ENCODE measurements at places on chromosomes 12 and 14.

- H3K36me3 ChIP-seq: no peaks in the 10 kb centered on the region
- H3K27ac ChIP-seq: no peak overlapping the region
- H3K27me3 ChIP-seq: peaks cover 2% of the 10 kb centered on the region
- no peak overlapping the region for H3K4me3 ChIP-seq
- no peak for DNase-seq
- H3K4me1 ChIP-seq: no peaks in the 10 kb centered on the region
Measured at GRCh38 chr12:47868552-47869031, 36.2 kb downstream of the VDR start.

- no peak for DNase-seq
- H3K27ac ChIP-seq: peak overlapping the region; percentile 70
- H3K4me1 ChIP-seq: peaks cover 12% of the 10 kb centered on the region
- no peaks in the 10 kb centered on the region for H3K36me3 ChIP-seq
Measured at GRCh38 chr12:132491138-132491663, 1.2 kb downstream of the FBRSL1 start.

- peaks cover 5% of the 10 kb centered on the region for H3K4me1 ChIP-seq
- H3K27ac ChIP-seq: no peak overlapping the region
- peaks cover 6% of the 10 kb centered on the region for H3K27me3 ChIP-seq
- no peak for DNase-seq
- no peak overlapping the region for H3K4me3 ChIP-seq
- H3K36me3 ChIP-seq: peaks cover 18% of the 10 kb centered on the region
Measured at GRCh38 chr14:104400355-104400754, 179.2 kb upstream of the C14orf180 start.

DNA sequence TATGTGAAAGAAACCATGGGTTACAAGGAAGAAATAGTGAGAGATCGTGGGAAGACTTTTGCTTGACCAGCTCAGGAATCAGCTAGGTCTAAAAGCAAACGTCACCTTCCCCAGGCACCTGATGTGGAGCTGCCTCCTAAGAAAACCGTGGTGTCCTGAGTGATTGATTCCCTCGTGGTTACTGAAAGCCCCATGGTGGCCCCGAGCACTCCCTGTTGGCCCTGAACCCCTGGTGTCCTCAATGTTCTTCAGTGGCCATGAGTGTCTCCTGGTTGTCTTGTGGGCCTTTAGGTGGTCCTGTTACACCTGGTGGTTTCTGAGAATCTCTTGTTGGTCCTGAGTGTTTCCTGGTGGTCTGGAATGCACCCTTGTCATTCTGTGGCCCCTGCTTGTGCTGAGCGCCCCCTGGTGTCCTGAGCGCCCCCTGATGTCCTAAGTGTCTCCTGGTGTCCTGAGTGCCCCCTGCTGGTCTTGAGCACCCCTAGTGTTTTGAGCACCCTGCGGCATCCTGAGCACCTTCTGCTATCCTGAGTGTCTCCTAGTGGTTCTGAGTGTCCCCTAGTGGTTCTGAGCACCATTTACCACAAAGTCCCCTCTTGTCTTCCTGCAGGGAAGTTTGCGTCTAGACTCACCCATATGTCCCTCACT lies 518.7 kb downstream of the TMEM121 start:
- no peaks in the 10 kb centered on the region for H3K27me3 ChIP-seq
- DNase-seq: no peak
- no peak overlapping the region for H3K27ac ChIP-seq
- peaks cover 12% of the 10 kb centered on the region for H3K36me3 ChIP-seq
- H3K4me3 ChIP-seq: no peak overlapping the region
- no peaks in the 10 kb centered on the region for H3K4me1 ChIP-seq

- no peak overlapping the region for H3K27ac ChIP-seq
- H3K4me1 ChIP-seq: peaks cover 9% of the 10 kb centered on the region
- H3K27me3 ChIP-seq: no peaks in the 10 kb centered on the region
- DNase-seq: no peak
- no peaks in the 10 kb centered on the region for H3K36me3 ChIP-seq
Measured at GRCh38 chr14:51307551-51307950, 67.5 kb downstream of the TMX1 start.

DNA sequence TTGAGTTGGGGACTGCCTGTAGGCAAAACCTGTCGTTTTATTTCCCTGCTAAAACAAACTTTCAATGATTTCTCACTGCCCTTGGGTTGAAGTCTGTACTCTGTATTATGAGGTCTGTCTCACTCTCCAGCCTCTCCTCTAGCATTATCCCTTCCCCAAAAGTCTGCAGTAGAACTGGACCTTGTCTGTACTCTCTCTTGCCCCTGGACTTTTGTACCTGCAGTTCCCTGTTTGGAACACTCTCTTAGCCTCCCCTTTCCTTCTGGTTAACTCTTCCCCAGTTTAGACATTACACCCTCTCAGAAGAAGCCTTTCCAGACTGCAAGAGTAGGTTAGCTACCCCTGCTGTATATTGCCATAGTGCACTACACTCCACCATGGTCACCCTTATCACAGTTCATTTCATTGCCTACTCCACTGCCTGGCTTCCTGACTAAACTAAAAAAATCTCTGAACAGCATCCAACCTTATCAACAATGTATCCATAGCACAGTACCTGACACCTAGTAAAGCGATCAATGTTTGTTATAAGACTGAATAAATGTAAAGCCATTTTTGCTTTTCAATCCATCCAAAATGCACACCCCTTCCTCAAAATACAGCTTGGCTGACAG lies 3.6 kb upstream of the AJUBA start:
- H3K4me3 ChIP-seq: no peak overlapping the region
- peaks cover 2% of the 10 kb centered on the region for H3K27me3 ChIP-seq
- H3K36me3 ChIP-seq: no peaks in the 10 kb centered on the region
- no peaks in the 10 kb centered on the region for H3K4me1 ChIP-seq
- DNase-seq: no peak

DNA sequence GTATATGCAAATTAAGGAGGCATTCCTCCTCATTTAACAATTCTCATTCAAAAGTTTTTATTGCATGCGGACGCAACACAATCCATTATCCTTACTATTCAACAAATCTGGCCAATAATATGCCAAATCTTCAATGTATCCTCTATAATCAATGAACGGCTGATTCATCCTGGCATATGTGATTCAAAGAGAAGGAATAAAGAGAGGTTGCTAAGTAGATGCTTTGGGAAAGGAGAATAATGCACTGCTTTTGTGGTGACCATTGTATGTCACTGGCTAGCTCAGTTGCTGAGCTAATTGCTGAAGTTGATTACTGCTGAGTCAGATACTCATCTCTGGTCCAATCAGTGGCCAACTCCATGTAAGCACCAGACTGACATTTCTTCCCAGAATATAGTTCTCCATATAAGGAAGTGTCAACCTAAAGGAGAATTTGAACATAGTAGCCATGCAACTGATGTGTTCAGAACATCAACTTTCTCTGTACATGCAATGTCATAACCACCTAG lies 148.0 kb downstream of the PDZRN4 start:
- no peak overlapping the region for H3K4me3 ChIP-seq
- H3K27me3 ChIP-seq: peaks cover 5% of the 10 kb centered on the region
- DNase-seq: no peak
- H3K27ac ChIP-seq: no peak overlapping the region
- peaks cover 4% of the 10 kb centered on the region for H3K4me1 ChIP-seq

DNA sequence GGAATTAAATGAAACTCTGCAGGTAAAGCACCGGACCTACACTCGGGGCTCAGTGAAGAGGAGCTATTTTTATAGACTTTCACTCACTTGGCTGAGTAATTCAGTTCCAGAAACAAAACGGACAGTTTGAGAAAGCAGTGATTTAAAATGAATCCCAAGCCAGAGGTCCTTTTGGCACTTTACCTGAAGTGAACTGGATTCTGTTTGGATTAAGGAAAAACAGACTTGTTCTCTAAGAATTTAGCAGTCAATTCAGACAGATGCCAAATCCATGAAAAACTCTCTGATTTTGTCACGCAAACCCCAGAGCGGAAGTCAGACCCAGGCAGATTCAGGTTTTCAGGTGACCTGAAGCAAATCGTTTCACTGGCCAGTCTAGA lies 4.9 kb upstream of the VASH1 start:
- H3K4me1 ChIP-seq: peaks cover 11% of the 10 kb centered on the region
- H3K27me3 ChIP-seq: peaks cover 13% of the 10 kb centered on the region
- peaks cover 7% of the 10 kb centered on the region for H3K36me3 ChIP-seq
- DNase-seq: no peak
- no peak overlapping the region for H3K27ac ChIP-seq
- no peak overlapping the region for H3K4me3 ChIP-seq

DNA sequence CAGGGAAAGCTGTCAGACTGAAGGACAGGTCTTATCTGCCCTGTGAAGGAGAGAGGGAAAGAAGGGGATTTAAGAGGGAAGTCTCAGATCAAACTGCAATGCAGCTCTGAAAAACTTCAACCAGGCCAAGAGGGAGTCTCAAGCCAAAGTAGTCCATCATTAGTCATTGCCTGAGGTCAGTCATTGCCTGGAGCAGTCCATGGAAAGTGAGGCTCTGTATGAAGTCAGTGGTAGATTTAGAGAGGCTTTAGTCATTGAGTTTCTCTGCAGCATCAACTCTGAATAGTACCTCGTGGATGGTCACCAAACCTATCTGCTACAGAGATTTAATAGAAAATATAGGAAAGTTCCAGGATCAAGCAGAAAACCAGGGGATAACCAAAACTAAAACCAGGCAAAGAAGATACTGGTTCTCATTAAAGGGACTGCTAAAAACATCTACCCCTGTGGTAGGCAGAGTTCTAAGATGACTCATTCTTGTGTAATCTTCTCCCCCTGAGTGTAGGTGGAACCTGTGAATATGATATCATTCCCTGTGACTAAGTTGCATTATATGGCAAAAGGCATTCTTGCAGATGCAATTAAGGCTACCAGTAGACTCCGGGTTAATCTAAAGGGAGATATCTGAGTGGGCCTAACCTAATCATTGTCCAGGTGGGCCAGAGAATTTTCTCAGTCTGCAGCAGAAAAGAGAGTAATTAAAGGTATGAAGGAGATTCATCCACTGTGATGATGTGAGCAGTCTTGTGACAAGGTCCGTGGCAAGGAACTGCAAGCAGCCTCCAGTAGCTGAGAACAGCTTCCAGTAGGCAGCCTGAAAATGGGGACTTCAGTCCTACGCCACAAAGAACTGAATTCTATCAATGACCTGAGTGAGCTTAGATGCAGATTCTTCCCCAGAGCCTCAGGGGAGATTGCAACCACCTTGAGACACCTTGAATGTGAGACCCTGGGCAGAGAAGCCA lies 123.1 kb downstream of the GALC start:
- no peaks in the 10 kb centered on the region for H3K36me3 ChIP-seq
- H3K27ac ChIP-seq: no peak overlapping the region
- H3K4me1 ChIP-seq: no peaks in the 10 kb centered on the region

DNA sequence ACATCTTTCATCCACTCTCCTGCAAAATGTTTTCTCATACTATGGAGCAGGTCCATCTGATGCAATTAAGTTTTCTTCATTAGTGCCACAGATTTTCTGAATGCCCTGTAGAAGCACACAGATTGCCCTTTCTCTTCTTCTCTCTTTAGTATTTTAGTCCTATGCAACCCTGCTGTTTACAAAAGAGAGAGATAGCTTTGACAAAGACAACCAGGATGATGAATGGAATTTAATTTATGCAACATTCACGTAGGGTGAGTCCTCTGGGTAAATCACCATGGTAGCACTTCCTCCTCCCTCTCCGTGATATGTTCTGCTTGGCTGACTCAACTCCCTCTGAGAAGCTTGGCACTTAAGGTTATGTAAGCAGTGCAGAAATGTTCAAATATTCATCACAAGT lies 400.9 kb upstream of the PDE3A start:
- H3K27ac ChIP-seq: peak overlapping the region; percentile 84
- peaks cover 32% of the 10 kb centered on the region for H3K4me1 ChIP-seq
- H3K4me3 ChIP-seq: peak overlapping the region; percentile 41
- no peak for DNase-seq
- H3K36me3 ChIP-seq: no peaks in the 10 kb centered on the region

GRCh38 chr12:115135800-115136211 lies 451.8 kb upstream of the TBX3 start:
- no peaks in the 10 kb centered on the region for H3K36me3 ChIP-seq
- no peak overlapping the region for H3K27ac ChIP-seq
- H3K27me3 ChIP-seq: peaks cover 1% of the 10 kb centered on the region
- no peak for DNase-seq

DNA sequence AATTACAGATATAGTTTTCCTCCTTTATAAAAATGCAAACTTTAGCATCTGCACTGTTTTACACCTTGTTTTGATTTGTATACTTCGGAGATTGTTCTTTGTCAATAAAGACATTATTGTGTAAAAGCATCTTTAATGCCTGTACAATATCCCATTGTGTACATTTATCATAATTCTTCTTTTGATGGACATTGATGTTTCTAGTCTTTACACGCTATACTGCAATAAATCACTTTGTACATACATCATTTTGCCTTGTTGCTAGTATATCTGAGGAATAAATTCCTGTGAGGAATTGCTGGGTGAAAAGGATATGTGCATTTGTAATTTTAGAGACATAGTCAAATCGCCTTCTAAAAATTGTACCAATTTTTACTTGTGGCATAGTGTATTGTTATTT lies 30.4 kb downstream of the WDR20 start:
- no peak overlapping the region for H3K4me3 ChIP-seq
- peaks cover 4% of the 10 kb centered on the region for H3K27me3 ChIP-seq
- H3K36me3 ChIP-seq: no peaks in the 10 kb centered on the region

- peak within 1 kb of the TSS; percentile 66 for H3K27ac ChIP-seq
- peaks cover 18% of the 10 kb centered on the region for H3K4me1 ChIP-seq
Measured at GRCh38 chr12:49346659-49347310, at the start of gene DNAJC22. Gene DNAJC22 (plus strand): TSS chr12:49346888. CDS start chr12:49348873, 1,985 bp downstream.

DNA sequence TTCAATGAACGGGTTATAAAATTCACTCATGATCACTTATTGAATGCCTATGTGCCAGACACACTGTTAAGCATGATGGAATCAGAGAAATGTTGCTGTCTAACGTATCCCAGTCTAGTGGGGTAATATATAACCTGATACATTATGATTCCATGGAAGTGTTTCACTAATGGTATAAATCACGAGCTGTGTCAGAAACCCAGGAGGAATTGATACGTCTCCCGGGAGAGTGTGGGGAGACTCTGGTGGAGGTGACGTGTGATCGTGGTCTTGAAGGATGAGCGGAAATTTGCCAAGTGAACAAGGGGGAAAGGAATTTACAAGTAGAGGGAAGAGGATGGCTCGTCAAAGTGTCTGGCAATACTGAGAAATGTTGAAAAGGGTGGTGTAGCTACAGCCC lies 26.5 kb downstream of the MANSC1 start:
- H3K4me1 ChIP-seq: peaks cover 5% of the 10 kb centered on the region
- peaks cover 7% of the 10 kb centered on the region for H3K36me3 ChIP-seq
- no peak for DNase-seq
- H3K4me3 ChIP-seq: no peak overlapping the region

GRCh38 chr14:51999084-51999483 lies 9.7 kb downstream of the RTRAF start:
- no peak overlapping the region for H3K27ac ChIP-seq
- DNase-seq: no peak
- no peaks in the 10 kb centered on the region for H3K4me1 ChIP-seq
- no peaks in the 10 kb centered on the region for H3K27me3 ChIP-seq
- no peak overlapping the region for H3K4me3 ChIP-seq

GRCh38 chr12:89707703-89708564 lies 704 bp downstream of the ATP2B1 start:
- H3K36me3 ChIP-seq: no peaks in the 10 kb centered on the region
- H3K27ac ChIP-seq: peak overlapping the region; percentile 93
- H3K27me3 ChIP-seq: peaks cover 8% of the 10 kb centered on the region
- H3K4me3 ChIP-seq: peak overlapping the region; percentile 99

GRCh38 chr12:3200814-3201233 lies 123.6 kb downstream of the TSPAN9 start:
- H3K27ac ChIP-seq: peak overlapping the region; percentile 26
- peaks cover 23% of the 10 kb centered on the region for H3K27me3 ChIP-seq
- H3K36me3 ChIP-seq: peaks cover 5% of the 10 kb centered on the region
- H3K4me1 ChIP-seq: peaks cover 45% of the 10 kb centered on the region
